ENCODE measurements at places on chromosomes 12 and 14.

GRCh38 chr12:130401703-130402102, 64.0 kb downstream of the PIWIL1 start:
- no peak for DNase-seq

- no peak for DNase-seq
These were observed 2.6 kb upstream of the MMP19 start for GRCh38 chr12:55845361-55845760.

DNA sequence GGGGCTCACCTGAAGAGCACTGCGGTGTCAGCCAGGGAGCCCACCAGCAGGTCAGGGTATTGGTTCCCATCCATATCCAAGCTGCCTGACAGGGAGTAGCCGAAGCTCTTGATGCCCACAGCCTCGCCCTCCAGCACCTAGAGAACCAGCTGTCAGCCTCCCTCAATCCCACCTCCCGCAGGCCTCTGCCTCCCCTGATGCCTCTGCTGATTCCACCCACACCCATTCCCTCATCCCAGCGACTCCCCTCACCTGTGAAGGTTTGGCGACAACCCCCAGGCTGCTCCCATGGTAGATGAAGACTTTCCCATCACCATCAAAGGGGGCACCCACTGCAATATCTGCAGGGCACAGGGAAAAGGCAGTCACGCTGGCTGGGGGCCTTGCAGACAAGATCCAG, 10.0 kb downstream of the ITGA7 start:
- DNase-seq: no peak

- DNase-seq: no peak
These were observed 26.4 kb upstream of the SOS2 start for GRCh38 chr14:50257732-50258131.

- DNase-seq: peak; percentile 31
These were observed 31.7 kb downstream of the ATP2A2 start for GRCh38 chr12:110312581-110313360.

- DNase-seq: no peak
These were observed 26.5 kb downstream of the PHETA1 start for GRCh38 chr12:111342376-111342775.

DNA sequence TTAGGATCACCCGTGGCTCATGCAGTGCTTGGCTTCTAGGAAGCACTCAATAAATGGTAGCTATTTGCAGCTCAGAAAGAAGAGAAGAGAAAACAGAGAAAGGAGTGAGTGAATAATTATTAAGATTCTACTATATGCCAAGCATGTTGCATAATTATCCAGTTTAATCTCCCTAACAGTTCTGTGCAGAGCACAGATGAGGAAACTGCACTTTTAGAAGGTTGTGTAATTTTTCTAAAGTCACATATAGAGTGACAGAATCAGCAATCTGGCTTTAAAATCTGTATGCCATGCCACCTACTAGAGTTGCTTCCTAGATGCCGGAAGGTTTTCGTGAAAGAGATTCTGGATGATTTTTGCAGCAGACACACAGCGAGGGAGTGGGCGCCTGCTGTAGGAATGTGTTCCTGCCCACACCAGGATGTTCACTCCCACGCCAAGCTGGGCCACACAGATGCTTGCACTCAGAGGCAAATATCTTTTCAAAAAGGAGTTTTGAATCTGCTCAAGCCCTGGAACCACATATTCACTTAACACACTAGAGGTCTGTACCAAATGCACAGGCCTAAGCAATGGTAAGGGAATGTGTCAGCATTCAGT, 50.2 kb upstream of the SMCO2 start:
- DNase-seq: no peak

GRCh38 chr14:40447017-40447416, 1014.8 kb upstream of the FBXO33 start:
- DNase-seq: no peak

DNA sequence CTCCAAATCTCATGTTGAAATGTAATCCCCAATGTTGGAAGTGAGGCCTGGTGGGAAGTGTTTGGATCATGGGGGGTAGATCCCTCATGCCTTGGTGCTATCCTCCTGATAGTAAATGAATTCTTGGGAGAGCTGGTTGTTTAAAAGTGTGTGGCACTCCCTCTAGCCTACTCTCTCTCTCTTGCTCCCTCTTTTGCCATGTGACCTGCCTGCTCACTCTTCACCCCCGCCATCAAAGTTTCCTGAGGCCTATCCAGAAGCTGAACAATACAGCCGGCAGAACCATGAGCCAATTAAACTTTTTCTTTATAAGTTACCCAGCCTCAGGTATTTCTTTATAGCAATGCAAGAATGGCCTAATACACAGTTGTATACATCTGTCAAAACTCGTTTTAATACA, 62.5 kb downstream of the BCL2L14 start:
- no peak for DNase-seq

GRCh38 chr12:27843714-27844245, 63.7 kb upstream of the MANSC4 start:
- no peak for DNase-seq

- no peak for DNase-seq
These were observed 78.2 kb downstream of the GAS2L3 start for GRCh38 chr12:100651694-100652093.

DNA sequence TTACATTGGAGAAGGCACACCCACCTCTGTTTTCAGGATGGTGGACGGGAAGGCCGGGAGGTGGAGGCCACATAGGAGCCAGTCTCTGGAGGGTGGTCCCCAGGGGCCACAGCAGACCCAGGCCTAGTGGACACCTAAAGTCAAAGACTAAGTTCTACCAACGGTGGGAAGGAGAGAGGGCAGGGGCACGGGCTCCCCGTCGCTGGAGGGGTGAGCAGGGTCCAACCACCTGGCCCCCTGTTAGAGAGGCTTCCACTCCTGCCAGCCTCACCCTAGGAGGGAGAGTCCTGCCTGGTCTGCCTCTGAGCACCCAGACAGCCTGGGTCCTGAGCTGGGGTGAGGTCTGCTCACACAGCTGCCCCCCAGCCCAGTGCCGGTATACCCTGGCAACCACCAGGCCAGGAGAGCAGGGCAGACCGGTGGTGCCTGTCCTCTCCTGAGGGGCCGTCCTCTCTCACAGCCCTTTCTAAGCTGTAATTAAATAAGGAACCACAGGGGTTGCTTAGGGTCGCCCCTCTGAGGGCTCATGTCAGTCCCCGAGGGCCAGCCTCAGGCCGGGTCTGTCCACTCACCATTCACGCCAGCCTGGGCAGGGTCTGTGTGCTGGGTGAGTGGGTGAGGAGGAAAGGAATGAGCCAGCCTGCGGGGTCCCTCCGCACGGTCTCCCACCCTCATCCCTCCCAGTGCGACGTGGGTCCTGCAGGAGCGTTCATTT, 2.3 kb downstream of the INF2 start:
- DNase-seq: no peak

DNA sequence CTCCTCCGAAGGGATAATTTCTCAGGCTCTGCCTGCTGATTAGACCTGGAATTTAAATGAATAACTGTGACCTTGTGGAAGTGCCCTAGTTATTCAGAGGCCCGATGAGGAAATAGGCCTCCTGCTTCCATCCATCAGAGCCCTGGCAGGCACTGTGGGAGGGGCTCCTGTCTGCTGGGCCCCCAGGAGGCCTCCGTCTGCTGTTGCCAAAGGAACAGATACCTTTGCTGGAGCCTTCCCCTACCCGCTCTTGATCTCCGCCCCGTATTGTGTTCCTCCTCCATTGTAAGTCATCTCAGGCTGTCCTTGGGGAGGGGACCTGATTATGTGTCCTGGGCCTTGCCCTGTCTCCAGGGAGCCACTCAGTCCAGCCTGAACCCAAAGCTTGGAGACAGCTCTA, 112.3 kb downstream of the NRXN3 start:
- no peak for DNase-seq

GRCh38 chr14:100413699-100414098, 90.6 kb downstream of the SLC25A47 start:
- DNase-seq: no peak

DNA sequence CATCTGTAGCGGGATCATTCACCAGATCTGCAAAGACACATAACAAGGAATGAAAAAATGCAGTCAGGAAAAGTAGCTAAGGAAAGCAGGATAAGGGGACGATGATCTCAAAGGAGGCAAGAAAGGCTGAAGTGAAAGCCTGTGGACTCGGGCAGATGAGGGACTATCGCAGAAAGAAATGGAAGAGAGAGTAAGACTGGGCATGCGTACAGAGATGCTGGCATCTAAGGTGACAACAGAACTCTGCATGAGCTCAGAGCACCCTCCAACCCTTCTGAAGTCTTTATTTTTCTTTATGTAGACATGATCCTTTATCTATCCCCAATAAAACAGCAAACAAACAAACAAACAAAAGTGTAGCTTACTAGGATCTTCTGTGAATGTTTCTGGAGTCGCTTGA, 7.2 kb downstream of the MFAP5 start:
- no peak for DNase-seq

DNA sequence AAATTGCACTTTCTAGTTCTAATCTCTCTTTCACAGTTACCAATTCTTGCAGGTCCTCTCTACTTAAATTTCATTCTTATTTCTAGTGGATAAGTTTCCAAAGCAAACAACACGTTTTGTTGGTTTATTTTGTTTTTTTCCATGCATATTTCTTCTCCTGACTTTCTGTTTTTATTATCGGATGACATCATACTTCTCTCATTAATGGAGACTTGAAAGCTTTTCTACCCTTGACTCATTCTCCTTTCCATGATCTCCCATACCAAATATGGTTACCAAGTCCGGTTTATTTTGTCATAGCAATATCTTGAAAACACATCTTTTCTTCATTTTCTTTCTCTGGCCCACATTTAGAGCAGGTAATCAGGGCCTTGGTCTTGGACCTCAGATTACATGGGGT, 796.5 kb downstream of the GALC start:
- DNase-seq: no peak

- DNase-seq: no peak
These were observed 765 bp downstream of the TMEM120B start for GRCh38 chr12:121713257-121713777.

DNA sequence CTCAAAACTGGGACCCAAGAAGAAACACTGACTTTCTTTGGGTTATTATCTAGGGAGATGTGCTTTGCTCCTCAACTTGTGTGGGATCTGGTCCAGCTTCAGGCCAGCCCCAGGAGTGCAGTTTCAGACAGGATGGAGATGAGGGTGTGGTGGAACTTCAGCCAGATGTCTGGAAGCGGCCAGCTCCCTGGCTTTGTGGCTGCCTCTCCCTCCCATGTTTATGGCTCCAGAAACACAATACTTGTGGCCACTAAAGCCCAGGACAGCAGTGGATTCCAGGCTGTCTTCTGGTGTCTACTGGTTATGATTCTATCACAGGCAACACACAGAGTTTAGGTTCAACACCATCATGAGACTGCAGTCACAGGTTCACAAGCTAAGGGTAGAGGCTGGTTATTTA, 44.2 kb upstream of the EMP1 start:
- DNase-seq: no peak

DNA sequence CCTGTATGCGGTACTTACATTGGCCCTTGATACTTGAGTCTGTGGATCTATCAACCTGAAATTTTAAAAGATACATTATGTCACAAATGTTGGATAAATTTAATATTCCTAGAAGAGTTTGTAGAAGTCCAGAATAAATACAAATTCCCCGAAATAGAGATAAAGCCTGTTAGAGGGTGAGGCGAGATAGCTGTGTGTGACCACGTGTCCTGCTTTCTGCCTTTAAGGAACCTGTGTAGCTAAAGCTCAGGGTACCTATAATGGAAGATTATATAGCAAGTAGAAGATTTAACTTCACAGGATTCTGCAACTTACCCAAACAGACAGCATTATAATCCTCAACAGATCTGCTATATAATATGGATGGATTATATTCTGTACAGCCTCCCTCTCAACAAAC, 58.8 kb downstream of the APPL2 start:
- DNase-seq: no peak

DNA sequence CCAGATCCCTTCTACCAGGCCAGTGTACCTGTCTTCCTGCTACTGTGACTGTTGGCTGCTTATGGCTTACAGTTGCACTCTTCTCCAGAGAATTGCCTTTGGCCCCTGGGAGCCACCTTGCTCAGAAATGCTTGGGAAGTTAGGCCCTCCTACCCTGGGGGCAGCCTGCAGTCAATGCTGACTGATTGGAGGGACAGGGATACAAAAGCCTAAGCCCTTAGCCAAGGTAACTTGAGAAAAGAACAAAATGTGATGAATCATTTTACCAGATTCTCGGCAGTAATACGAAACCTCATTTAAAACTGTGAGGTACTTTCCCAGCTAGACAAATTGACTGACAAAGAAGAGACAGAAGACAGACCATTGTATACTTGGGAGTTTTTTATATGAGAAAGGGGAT, 47.3 kb downstream of the PTCSC3 start:
- DNase-seq: no peak

GRCh38 chr12:39077226-39077625, 171.8 kb upstream of the CPNE8 start:
- no peak for DNase-seq

DNA sequence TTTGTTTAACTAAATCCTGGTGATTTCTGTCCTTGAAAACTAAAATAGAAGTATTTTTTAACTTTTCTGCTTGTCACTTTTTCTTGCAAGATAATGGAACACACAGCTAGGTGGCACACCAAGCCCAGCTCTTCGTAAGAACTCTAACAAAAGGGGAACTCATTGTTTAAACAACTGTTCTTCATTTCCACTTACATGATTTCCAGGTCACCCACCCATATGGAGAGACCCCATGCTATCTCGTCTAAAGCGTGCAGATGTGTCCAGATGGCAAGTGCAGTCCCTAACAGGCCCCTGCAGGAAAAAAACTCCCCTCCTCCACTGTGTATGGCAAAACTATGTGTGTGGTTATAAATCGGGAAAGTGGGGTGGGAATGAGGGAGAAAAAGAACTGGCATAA, 43.3 kb upstream of the NT5DC3 start:
- DNase-seq: peak; percentile 75

Measured in activated naive CD4-positive, alpha-beta T cell treated with anti-CD3 and anti-CD28 coated beads for 36 hours (primary cell).